ENCODE measurements at places on chromosomes 2 and 18.

DNA sequence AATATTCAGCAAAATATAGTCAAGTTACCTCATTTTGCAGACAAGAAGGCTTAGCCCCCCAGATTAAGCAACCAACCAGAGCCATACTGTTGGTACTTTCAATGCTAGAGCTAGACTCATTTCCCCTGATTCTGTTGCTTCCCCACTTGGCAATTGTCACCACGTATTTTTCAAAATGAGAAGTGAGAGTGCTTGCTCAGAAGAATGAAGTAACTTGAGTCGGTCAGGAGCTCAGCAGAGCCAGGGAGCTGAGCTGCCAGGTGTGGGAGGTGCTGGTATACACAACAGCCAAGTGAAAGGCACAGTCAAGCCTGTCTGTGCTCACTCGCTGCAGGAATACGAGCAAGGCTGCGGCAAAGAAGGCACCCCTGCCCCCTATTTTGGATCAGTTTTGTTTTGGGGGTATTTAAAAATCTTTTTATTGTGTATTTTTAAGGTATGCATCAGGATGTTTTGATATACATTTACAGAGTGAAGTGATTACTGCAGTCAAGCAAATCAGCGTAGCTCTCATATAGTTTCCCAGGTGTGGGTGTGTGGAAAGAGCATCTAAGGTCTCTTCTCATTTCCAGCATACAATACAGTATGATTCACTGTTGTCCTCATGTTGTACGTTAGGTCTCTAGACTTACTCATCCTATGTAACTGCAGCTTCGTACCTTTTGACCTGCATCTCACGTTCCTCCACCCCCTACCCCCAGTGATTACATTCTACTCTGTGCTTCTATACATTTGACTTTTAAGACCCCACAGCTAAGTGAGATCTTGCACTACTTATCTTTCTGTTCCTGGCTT is 62.4 kb downstream of the MRPS9 start:
- no peak for DNase-seq

- no peak for DNase-seq
These were observed 20.9 kb downstream of the MARCHF4 start for GRCh38 chr2:216351172-216351925.

DNA sequence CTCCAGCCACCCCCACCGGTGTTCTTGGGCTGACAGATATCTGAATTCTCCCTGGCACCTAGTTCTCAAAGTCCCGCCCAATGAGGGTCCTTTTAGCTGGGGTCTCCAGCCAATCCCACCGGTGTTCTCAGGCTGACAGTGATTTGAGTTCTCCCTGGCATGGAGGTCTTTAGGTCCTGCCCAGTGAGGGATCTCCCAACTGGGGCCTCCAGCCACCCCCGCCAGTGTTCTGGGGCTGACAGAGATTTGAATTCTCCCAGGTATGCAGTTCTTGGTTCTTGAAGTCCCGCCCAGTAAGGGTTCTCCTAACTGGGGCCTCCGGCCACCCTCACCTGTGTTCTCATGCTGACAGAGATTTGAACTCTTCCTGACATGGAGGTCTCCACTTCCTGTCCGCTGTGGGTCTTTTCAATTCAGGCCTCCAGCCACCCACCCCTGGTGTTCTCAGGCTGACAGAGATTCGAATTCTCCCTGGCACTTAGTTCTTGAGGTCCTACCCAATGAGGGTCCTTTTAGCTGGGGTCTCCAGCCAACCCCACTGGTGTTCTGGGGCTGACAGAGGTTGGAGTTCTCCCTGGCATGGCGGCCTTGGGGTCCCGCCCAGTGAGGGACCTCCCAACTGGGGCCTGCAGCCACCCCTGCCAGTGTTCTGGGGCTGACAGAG is 154.6 kb downstream of the ANKRD36 start:
- DNase-seq: no peak

DNA sequence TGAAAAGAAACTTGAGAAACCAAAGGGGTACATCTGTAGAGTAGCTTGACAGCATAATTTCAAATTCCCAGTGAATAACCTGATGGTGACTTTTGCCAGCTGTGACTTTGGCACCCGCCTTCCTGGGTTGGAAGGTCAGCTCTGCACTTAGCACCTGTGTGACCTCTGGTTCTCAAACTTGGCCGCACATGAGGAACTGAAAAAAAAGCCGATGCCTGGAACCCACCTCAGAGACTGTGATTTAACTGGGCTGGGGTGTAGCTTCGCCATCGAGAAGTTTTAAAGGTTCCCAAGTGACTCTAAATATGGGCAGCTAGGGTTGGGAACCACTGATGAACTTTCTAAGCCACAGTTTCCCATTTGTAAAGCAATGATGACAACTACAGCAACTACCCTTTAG is 6.5 kb downstream of the EFEMP1 start:
- no peak for DNase-seq

DNA sequence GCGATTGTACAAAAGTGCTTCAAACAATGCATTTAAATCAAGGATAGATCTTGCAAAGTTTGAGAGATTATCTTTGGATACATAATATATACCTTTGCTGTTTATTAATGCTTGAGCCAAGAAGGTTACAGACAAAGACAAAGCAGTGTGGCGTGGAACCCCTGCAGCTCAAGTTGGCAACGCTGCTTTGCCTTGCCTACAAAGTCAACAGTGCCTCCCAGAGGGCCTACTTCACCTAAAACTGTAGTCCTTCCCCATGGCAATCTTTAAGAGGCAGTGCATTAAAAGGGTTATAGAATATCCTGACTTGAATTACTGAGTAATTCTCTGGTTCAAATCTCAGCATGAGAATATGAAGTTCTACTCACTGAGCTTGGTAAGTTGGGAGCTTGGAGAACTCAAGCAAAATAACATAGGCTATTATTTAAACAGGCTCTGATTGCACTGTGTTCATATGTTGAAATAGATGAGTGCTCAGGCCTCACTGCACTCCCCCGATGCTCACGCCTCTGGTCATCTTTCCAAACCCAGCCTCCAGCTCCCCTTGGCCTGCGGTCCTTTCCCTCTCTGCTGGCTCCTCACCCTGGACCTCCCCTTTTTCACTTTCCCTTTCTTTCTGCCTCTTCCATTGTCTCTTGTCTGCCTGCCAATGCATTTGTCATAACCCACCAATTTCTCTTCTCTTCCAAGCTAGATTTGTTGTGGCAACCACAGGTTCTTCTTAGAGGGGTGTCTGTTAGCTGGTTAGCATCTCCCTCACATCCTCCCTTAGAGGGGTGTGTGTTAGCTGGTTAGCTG is 96.5 kb downstream of the MYT1L start:
- no peak for DNase-seq

DNA sequence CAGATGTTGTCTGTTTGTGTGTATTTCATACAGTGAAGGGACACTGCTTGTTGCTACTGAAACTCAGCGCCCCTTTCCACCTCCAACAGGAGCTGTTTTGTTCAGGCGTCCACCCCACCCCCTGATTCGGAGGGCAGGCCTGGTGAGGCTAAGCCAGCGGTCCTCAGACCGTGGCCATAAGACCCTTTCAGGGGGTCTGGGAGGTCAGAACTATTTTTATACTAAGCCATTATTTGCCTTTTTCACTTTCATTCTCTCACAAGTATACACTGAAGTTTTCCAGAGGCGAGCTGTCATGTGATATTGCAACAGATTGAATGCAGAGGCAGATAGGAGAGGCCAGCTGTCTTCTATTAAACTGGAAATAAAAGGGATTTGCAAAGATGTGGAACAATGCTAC is 39.7 kb upstream of the IGFBP5 start:
- peak; percentile 77 for DNase-seq
